ENCODE measurements at places on chromosomes 5 and 9.

GRCh38 chr5:151926188-151926587 lies 1.5 kb upstream of the GLRA1 start:
- no peak for DNase-seq

GRCh38 chr5:159345336-159345735 lies 15.0 kb upstream of the IL12B start:
- DNase-seq: no peak

GRCh38 chr5:103425686-103426454 lies 136.7 kb downstream of the NUDT12 start:
- no peak for DNase-seq

DNA sequence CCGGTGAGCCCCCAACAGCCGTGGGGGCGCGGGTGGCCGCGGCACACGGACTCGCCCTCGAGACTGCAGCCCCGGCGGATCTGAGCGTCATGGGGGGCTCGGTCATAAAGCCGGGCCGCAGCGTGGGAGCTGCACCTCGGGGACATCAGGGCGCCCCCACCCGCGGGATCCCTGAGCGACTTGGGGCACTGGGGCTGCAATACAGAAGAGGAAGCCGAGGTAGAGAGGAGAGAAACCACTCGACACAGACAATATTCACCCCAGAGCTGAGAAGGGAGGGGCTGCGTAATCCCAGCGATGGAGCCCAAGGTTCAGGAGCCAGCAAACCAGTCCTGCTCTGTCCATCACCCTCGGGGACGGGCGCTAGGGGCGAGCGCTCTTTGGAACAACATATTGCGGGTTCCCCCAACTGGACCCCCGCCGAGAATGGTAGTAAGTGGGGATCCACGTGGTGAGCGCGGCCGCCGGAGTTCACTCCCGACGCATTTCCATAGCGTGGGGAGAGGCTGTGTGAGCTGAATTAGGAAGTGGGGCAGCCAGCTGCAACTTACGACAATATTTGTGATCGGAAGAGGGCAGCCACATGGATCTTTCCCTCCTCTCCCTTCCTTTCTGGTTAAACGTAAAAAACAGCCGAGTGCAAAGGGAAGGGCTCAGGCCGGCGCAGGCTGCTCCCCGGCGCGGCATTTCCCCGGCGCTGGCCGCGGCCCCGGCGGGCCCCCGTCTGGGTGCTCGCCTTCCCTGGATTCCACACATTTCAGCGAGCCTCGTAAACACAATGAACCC lies 9.9 kb downstream of the PTCH1 start:
- peak; percentile 41 for DNase-seq

DNA sequence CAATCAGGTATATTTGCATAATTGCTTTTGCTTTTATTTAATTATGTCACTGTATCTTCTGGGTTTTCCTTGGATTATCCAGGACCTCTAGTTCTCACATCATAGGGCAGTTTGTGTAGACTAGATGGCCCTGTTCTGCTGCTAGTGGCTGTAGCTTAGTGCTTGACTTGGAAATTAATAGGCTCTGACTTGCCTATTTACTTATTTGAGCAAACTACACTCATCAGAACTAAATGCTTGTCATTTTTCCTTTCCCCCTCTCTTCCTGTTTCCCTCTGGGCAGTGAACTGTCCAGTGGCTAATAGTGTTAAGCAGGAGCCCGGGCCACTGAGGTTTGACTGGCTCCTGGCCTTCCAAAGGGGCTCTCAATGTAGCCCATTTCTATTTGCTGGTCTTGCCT lies 135.7 kb downstream of the MAN2A1 start:
- DNase-seq: no peak

DNA sequence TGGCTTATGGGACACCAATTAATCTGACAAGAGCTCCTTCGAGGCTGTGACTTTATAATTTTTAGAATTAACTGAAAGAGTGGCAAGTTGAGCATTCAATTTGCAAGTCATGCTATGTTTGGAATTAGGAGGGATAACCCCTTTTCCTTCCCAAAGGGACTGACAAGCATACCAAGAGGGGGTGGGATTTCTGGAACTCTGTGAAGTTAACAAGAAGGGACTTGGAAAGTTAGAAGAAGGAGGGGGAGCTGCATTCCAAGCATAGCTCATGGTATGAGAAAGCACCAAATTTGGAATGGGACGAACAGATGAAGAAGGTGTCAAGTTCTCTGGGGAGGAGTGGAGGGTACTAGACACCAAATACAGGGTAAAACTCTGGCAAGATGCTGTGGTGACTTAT lies 8.9 kb upstream of the PALM2AKAP2 start:
- no peak for DNase-seq

DNA sequence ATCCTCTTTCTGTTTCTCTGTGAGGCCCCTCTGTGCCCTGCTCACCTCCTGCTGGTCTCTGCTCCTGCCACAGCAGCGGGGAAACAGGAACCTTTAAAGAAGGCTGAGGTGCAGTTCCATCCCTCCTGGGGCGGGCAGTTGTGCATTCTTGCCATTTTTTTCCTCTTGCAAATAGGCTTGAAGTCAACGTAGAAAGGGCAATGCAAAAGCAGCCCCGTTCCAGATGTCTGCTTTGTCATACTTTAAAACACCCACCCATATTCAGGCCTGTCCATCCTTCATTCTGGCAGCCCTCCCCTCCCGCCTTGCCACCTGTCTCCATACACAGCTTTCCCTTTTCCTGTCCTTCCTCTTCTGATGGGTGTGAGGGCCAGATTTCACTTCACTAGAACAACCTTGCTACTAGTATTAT lies 65.4 kb upstream of the KLF9 start:
- no peak for DNase-seq

DNA sequence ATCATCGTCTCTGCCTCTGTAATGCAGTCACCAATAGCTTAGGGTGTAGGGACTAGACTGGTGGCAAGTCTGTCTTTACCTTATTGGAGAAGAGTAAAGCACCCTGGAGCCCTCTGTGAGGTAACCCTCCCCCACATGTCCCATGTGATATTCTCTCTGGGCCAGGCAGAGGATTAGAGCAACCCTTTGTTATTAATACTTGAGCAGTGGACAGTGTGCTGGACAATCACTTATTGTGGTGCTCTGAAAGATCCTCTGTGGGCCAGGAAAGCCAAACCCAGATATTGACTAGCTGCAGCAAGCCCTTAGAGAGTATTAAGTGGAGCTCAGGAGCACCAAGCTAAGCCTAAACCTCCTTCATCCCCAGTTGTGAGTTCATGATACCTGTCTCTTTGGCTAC lies 139.7 kb upstream of the RUSC2 start:
- DNase-seq: no peak

DNA sequence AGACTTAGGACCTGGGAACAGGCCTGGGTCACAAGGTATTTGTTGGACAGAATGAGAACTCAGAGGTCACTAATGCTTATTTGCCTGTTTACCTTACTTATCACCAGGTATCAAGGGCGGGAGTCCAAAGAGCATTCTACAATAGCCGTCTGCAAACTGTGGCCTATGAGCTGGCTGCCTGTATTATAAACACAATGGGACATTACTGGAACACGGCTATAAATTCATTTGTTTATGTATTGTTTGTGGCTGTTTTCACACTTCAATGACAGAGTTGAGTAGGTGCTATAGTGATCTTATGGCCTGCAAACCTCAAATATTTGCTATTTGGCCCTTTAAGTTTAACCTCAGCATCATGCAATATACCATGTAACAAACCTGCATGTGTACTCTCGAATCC lies 76.6 kb upstream of the ASTN2 start:
- no peak for DNase-seq

DNA sequence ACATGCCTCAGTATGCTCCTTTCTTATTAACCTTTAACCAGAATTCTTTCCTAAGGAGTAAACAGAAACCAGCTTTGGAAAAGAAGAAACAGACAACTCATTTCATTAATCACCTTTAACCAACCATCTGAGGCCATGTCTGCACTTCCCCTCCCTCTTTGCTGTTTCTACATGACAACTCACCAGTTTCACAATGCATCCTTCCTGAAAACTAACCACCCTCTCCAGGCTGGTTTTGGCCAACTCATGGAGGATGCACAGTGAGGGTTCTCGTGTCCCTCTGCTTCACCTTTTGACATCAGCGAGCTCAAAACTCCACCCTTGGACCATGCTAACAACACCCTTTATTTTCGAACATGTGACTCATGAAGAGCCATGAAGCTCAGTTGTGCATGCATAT lies 244.1 kb downstream of the ELAVL2 start:
- DNase-seq: no peak

- DNase-seq: no peak
Measured at GRCh38 chr9:93699650-93700049, 123.3 kb downstream of the PHF2 start.

DNA sequence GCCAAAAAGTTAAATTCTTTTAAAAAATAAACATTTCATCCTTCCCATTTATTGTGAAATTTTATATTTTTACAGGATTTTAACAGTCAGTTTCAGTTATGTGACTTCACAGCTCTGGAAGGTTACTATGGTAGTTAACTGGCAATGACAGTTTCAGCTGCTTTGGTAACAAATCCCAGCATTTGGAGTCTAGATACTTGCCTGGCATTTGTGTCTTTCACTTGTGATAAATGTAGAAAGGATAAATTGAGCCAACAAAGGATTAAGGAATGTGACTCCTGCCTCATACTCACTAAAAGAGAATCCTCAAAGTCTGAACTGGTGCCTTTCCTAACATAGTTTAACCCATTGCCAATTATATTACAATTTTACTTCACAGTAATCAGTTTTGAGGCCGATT lies 315.5 kb downstream of the FER start:
- DNase-seq: no peak

GRCh38 chr5:154302161-154302560 lies 111.6 kb downstream of the GALNT10 start:
- no peak for DNase-seq

DNA sequence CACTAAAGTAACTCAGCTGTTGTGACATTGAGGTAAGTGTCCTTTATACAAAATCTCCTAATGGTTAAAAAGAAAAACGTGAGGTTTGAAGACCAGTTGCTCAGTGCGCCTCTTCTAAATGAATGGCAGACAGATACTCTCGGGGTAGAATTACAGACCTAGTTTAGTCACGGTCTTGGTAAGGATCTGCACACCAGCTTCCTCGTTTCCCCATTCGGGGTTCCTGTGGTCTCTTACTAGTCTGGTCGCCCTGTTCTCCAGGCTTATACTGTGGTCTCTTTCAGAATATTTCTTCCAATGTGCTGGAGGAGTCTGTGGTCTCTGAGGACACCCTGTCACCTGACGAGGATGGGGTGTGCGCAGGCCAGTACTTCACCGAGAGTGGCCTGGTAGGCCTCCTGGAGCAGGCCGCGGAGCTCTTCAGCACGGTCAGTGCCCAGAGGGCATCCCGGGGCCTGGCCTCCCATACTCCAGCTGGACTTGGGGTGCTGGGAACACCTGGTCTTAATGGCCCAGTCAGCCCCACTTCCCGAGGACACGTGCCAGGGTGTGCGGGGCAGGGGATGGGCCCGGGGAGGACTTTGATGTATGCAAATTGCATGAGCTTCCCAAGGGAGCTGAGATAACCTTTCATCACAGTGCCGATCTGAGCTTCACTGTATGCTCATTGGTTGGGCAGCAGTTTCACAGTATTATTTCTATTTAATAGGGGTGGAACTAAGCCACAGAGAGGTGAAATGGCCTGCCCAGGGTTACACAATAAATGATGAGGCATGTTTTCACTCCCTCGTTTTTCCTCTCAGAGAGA lies 224.5 kb downstream of the DOCK8 start:
- DNase-seq: no peak

- DNase-seq: no peak
Measured at GRCh38 chr5:157372472-157372822, 87.6 kb upstream of the NIPAL4 start.

GRCh38 chr5:145407300-145408047 lies 427.7 kb downstream of the PRELID2 start:
- no peak for DNase-seq

- no peak for DNase-seq
Measured at GRCh38 chr5:135667673-135668072, 88.9 kb upstream of the CXCL14 start.

DNA sequence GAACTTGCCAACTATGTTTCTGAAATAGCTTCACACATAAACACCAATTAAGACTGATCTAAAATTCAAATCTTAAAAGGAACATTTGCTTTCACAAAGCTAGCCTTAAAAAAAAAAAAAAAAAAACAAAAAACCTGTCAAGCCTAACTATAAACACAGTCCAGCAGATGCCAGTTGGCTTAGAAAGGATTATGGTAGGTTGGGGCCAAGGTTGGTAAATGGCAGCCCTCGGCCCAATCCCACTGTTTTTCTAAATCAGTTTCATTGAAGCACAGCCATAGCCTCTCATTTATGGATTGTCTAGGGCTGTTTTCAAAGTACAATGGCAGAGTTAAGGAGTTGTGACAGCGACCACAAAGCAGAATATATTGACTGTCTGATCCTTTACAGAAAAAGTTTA lies 75.7 kb upstream of the FRRS1L start:
- DNase-seq: no peak

DNA sequence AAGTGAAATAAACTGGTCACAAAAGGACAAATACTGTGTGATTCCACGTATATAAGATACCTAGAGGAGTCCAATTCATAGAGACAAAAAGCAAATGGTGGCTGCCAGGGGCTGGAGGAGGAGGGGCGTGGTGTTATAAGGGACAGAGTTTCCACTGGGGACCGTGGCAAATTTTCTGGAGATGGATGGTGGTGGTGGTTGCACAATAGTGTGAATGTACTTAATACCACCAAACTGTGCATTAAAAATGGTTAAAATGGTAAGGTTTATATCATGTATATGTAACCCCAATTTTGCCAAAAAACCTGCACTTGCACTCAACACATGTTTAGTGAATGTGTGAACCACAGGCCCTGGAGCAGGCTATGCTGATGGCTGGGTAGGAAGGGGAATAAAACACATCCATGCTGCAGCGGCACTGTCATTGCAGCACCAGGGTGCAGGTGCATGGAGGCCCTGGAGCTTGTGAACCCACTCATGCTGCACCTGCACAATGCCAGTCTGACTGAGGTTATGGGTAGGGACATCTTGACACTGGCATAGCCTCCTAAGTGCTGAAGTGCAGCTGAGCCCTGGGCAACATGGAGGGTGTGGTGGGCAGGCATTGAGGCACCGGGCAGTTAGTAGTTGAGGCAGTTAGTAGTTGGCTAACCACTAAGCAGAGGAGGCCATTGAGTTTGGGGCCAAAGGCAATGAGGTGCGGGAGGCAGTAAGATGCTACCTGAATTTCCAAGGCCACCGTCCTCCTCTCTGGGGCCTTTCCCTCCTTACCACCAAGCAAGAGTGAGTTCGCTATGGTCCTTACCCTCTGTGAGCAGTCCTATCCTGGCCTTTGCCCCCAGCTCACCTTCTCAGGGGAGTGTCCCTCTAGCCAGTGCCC lies 3.5 kb upstream of the PHF2 start:
- no peak for DNase-seq

GRCh38 chr9:130500340-130501180 lies 55.8 kb downstream of the ASS1 start:
- no peak for DNase-seq

- no peak for DNase-seq
Measured at GRCh38 chr5:9515436-9515835, 30.4 kb downstream of the SEMA5A start.
